ENCODE measurements at places on chromosomes 3 and 15. TPM values are rescaled to one million over a fixed set of nuclear protein-coding genes. Genes with fewer than 3 reads are reported as not detected.

The C3orf85 gene
- total RNA-seq = not detected

The ISG20 gene
- 39.7 TPM for total RNA-seq

The PCLAF gene
- 163 TPM for total RNA-seq

The SYNPR gene
- total RNA-seq = not detected

The IL12A gene
- total RNA-seq = 0.49 TPM

The SERPINI2 gene
- total RNA-seq = not detected

The CIDEC gene
- 2.8 TPM for total RNA-seq

The COL6A6 gene
- not detected for total RNA-seq

The MYRIP gene
- total RNA-seq = not detected

The CHST13 gene
- total RNA-seq = 1.0 TPM

The ZNF662 gene
- not detected for total RNA-seq

The CCR2 gene
- total RNA-seq = not detected

The PLOD2 gene
- 114 TPM for total RNA-seq

The TMEM39A gene
- 25.0 TPM for total RNA-seq

The GPR176 gene
- total RNA-seq = 11.4 TPM

The BCHE gene
- total RNA-seq = 1.1 TPM

The CPEB1 gene
- total RNA-seq = 3.4 TPM

The C2CD4A gene
- total RNA-seq = 0.02 TPM

The GOLGA6D gene
- not detected for total RNA-seq

The GOLGA6L9 gene
- total RNA-seq = 3.5 TPM

The CD86 gene
- total RNA-seq = not detected

The HIGD2B gene
- not detected for total RNA-seq

The CERS3 gene
- total RNA-seq = not detected

The HESX1 gene
- total RNA-seq = 0.23 TPM

The USP4 gene
- total RNA-seq = 11.1 TPM

The NEDD4 gene
- 58.9 TPM for total RNA-seq

The A4GNT gene
- total RNA-seq = not detected

The GRIP2 gene
- total RNA-seq = 1.7 TPM

The CSPG5 gene
- 1.3 TPM for total RNA-seq

The CACNA2D3 gene
- total RNA-seq = 0.05 TPM

The IQCF5 gene
- not detected for total RNA-seq

The ST6GAL1 gene
- 3.0 TPM for total RNA-seq

The TOMM70 gene
- total RNA-seq = 55.2 TPM

The GRAMD2A gene
- 0.13 TPM for total RNA-seq

The PLSCR5 gene
- not detected for total RNA-seq

The FSIP1 gene
- 0.51 TPM for total RNA-seq

The RARB gene
- total RNA-seq = 6.6 TPM

The ANKRD63 gene
- 0.20 TPM for total RNA-seq

The DNAH12 gene
- total RNA-seq = 0.12 TPM

The CDV3 gene
- total RNA-seq = 127 TPM

The P3H2 gene
- 42.0 TPM for total RNA-seq

The LEKR1 gene
- total RNA-seq = 1.1 TPM

The PLA1A gene
- 0.45 TPM for total RNA-seq

The FAM219B gene
- 32.3 TPM for total RNA-seq

The MNS1 gene
- 2.7 TPM for total RNA-seq

The ECE2 gene
- total RNA-seq = not detected

The LZTFL1 gene
- 20.0 TPM for total RNA-seq

The P2RY12 gene
- not detected for total RNA-seq

The COL6A5 gene
- not detected for total RNA-seq

The SPSB4 gene
- total RNA-seq = 0.13 TPM

The DNAJA4 gene
- not detected for total RNA-seq
